ENCODE measurements at places on chromosomes 7 and 10.
A peak's percentile ranks its signal among the peaks of the same experiment; 100 is the strongest.

DNA sequence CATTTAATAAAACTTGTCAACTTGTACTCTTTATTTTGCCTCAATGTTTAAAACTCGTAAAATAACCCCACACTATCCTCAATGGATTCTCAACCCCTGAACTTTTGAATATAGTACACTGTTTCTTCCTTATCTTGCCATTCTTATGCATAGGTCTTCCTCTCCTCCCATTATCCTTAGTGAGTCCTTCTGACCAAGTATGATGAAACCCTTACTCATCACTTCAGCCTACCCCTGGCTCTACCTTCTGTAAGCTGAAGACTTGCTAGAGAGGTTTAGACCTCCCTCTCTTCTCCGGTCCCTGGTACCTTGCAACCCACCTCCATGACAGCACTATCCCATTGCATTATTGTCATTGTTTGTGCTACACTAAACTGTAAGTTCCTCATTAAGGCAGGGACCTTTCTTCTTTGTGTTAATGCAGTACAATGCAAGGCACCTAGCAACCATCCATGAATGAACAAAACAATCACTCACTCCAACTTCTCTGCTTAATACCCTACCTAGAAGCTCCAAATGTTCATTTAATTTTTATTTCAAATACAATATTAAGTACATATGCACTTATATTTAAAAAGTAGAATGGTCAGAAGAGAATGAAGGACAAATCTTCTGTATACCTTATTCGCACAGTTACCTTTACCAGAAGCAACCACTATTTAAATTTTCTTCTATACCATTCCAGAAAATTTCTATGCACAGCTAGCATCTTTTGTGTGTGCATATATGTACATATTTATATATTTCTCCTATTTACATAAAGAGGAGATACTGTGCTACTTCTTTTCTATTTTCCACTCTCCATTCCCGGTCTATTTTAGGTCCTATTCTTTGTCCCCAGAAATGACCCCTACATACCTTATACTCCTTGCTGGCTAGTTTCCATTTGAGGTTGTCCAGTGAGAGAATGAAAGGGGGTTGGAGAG lies 77.5 kb downstream of the SLC16A9 start:
- DNase-seq = no peak

DNA sequence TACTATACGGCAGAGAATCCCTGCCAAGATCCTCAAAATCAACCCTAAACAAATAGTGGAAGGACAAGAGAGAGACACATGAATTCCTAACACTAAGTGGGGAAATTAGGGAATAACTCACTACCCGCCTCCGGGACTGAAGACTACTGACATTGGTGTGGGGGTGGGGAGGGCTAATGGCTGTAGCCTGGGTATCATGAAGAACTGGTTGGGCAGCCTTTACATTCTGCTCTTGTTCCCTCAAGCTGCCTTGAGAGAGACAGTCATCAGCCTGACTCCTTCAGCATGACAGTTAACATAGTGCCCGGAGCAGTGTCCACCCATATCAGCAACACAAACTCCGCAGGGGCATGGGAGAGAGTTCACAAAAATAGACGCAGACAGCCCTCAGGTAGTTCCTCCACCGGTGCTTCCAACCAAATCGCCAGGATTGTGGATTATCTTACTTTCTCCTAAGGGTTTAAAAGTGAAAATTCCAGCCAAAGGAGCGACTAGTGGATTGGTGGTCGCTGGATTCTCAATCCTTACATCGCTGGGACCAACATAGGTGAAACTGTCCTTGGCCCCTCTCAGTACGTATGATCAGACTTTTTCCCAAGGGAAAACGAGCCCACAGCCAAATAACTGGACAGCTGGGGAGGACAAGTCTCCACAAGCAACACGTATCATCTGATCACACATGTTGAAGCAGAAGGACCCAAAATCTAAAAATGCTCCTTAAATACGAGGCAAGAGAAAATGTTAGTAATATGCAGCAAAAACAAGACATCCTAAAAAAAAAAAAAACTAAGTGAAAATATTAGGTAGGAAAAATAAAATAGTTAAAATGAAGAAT lies 22.6 kb downstream of the TMEM254 start:
- no peak for DNase-seq

DNA sequence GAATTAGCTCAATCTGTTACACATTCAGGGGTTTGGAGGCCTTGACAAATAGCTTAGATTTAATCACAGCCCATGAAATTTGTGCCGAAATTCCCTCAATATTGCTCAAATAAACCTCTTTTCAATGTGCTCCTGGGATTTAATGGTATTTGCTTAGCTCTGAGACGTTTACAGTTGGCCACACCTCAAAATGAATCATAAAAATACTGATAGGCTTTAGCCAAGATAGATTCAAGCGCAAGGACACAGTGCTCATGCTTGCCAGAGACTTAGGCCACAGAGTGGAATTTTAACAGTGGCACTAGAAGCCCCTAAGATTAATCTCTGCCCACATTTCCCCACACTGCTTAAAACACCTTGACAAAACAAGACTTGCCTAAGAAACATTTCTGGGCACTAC lies 2.3 kb upstream of the SEMA3C start:
- DNase-seq = no peak

DNA sequence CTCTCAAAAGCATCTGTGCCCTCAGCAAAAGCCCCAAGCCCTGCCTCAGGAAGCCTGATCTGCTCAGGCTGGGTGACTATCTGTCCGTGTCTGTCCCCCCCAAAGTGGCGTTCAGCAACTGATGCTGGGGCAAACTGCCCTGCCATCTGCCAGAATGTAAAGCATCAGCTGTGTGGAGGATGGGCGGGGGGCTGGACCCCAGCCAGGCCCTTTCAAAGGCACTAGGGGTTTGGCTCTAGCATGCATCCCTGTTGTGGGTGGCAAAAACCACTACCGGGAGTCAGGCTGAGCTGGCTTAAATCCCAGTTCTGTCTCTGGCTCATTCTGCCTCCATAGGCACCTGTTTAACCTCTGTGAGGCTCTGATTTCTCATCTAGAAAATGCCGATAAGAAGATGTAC lies 35.5 kb downstream of the GPRIN2 start:
- no peak for DNase-seq

GRCh38 chr10:7672341-7673134 lies 5.8 kb upstream of the ITIH5 start:
- no peak for DNase-seq

DNA sequence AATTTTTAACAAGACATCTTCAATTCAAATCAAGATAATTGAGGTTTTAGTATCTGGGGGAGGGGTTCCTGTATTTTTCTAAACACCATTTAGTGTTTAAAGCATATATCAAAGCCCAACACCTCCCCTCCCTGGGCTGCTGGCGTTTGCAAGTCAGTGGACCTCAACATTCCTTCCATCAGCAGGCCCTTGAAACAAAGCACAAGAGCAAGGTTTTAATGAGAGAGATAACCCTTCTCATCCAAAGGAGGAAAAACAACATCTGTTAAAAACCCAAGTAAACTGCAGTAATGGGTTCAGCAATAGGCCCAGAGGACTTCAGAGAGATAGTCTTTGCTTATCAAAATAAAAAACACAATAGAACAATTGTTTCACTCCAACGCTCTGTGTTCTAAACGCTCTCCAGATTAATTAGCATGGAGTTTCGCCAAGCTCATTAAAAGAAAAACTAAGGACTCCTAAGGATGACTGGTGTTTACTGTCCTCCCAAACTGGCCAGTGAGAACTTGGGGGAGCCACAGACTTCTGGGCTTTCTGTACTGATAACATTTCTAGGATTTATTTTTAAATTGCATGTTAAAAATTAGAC lies 2.5 kb downstream of the JCAD start:
- no peak for DNase-seq

DNA sequence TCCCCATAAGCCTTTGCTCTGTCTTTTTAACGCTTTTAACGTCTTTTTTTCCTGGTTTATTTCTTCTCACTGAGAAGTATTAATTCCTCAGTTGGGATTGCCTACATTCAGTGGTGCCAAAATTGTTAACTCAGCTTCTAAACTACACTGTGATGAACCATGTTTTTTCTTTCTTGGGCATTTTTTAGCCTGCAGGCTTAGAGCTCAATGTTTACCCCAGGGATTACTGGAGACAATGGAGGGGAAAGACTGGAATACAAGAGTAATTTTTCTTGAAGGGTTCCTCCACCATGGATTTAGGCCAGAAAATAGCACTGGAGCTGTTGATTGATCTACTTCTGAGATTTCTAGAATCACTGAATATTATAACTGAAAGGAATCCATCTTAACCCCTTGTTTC lies 19.8 kb downstream of the STAMBPL1 start:
- no peak for DNase-seq

DNA sequence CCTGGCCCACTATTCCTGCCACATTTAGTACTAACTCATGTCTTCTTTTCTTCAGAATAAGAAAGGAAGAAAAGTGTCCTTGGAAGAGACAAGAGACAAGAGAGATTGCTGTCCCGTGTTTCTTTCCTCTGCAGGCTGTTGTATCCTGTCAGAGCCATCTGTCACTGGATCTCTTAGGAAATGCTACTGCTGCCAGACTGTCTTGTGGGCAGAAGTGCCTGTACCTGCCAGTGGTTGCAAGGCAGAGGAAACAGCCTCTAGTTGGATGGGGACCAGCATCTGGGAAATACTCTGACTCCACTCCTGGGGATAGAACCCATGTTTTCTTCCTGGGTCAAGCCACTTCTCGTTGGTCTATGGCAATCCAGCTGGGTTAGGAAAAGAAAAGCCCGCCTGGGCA lies 16.7 kb upstream of the MAP3K8 start:
- DNase-seq = no peak

DNA sequence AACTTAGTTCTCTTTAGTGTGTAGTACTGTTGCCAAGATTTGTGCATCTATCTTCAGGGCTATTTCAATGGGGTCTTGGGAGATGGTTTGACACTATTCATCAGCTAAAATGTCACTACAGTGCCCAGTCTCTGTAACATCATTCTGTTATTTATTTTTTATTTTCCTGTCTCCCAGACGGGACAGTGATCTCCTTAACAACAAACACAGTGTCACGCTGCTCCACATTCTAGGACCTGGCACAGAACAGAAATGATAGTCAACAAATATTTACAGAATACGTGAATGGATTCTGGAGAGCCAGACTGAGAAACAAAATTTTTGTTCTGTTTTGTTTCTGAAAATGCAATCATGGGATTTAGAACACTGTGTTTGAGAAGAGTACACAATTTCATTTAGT lies 937.7 kb upstream of the LRRN3 start:
- no peak for DNase-seq

- DNase-seq = no peak
Observed at GRCh38 chr7:73308074-73308664, 457 bp downstream of the NSUN5 start.

- no peak for DNase-seq
Observed at GRCh38 chr7:74000489-74001149, 27.4 kb upstream of the ELN start.

DNA sequence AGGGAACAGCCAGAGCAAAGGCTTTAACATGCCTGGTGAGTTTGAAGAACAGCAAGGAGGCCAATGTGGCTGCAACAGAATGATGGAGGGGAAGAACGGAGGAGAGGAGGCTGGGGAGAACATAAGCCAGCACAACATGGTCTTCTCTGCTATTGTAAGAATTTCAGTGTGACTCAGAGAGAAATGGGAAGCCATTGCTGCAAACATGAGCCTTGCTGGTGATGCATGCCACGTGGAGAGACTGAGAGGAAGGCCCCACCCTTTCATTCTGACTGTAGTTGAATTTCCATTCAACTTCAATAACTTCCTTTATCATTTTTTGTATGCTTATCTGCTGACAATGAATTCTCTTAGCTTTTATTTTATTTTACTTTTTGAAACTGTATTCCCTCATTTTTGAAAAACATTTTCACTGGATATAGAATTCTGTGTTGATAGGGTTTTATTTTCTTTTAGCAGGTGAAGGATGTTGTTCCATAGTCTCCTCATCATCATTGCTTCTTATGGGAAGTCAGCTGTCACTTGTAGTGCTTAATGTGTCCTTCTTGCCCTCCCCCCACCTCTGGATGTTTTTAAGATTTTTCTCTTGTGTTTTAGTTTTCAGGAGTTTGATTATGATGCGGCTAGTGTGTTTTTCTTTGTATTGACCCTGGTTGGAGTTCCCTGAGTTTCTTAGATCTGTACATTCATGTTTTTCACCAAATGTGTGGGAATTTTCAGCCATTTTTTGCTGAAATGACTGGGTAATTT lies 46.4 kb upstream of the LEP start:
- DNase-seq = no peak

GRCh38 chr7:30469303-30469702 lies 9.3 kb downstream of the NOD1 start:
- no peak for DNase-seq

DNA sequence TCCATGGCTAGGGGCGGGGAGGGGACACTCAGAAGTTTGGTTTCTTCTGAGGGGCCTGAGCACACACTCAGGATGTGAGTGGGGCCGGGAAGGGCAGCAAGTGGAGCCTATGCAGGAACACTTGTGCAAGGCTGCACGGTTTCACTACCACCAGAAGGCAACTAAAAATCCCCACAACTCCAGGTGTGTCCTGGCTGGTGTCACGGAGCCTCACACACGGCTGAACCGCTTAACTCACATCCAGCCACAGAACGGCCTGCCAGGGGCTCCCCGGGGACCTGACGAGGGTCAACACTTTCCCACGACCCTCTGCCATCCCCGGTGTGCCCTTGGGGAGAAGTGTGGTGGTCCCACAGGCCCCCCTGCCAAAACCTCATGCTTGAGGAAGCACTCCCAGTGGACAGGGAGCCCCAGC lies 173.9 kb downstream of the ELFN1 start:
- DNase-seq = no peak

GRCh38 chr7:12316925-12317324 lies 86.7 kb downstream of the VWDE start:
- DNase-seq = no peak

- DNase-seq = peak; percentile 26
Observed at GRCh38 chr7:103445228-103446048, 569 bp downstream of the SLC26A5 start.

DNA sequence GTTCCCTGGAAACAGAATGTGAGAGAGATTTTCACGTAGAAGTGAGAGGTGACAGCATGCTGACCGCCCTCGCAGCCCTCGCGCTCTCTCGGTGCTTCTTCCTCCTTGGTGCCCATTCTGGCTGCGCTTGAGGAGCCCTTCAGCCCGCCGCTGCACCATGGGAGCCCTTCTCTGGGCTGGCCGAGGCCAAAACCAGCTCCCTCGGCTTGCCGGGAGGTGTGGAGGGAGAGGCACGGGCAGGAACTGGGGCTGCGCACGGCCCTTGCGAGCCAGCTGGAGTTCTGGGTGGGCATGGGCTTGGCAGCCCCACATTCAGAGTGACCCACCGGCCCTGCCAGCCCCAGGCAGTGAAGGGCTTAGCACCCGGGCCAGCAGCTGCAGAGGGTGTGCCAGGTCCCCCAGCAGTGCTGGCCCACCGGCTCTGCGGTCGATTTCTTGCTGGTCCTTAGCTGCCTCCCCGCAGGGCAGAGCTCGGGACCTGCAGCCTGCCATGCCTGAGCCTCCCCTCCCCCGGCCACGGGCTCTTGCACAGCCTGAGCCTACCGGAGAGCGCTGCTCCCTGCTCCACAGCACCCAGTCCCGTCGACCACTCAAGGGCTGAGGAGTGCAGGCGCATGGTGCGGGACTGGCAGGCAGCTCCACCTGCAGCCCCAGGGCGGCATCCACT lies 888.7 kb upstream of the ZWINT start:
- DNase-seq = no peak

All from activated T-cell treated with anti-CD3 and anti-CD28 coated beads, Interleukin-2, amount 50 U/mL, for 48 hours (primary cell).